T-helper 2 cell (primary cell): ENCODE measurements at places on chromosomes 11 and 22.

DNA sequence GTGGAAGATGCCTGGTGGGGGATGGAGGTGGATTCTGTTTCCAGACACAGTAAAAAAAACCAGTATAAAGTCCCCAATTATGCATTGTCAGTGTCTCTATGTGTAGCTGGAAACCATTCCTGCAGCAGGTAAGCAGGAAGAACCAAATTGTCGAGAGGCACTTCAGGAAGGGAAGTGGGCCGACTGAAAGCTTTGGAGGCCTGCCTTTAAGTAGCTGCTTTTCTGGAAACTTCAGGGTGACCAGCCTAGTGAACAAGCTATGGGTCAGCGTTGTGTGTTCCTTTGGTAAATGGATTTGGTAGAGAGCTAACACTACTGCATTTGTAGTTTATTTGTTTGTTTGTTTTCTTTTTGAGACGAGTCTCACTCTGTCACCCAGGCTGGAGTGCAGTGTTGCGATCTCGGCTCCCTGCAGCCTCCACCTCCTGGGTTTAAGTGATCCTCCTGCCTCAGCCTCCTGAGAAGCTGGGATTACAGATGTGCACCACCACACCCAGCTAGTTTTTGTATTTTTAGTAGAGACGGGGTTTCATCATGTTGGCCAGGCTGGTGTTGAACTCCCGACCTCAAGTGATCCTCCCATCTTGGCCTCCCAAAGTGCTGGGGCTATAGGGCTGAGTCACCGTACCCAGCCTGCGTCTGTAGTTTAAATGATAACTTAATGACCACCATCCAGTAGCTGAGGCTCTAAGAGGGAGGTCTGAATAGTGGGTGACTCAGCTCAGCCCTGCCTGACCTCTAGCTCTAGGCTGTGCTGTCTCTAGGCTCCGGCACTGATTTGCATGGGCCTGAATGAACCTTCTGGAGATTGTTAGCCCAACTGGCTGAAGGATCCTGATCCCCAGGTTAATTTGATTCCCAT is 12.8 kb downstream of the PTPRJ start:
- DNase-seq = no peak

DNA sequence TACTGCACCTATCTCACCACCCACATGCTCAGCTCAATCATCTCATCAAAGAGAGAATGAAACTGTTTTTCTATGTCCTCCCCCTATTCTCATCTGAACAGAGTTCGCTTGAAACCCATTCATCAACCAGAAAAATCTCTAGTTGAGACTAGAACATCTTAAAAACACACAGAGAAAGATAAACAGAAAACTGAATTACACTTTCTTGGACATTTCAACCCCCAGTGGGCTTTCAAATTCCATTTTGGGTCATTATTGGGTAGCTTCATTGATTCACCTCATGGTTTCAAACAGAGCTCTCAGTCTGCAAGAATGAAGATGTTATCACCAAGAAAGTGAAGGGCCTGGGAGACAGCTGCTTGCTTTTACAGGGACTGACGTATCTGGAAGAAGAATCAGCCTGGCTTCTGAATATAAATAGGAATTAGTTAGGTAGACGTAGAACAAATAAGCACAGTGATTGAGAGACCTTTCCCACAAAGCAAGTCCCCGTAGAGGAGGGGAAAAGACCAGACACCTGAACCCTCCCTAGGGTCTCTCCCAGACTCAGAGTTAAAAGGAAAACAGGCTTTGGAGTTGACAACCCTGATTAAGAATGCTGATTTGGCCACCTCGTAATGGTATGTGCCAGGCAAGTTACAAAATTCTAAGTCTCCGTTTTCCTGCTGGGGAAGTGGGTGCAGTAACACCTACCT is 155.7 kb downstream of the BBOX1 start:
- no peak for DNase-seq

GRCh38 chr11:77154381-77155081 is 26.5 kb downstream of the MYO7A start:
- no peak for DNase-seq

DNA sequence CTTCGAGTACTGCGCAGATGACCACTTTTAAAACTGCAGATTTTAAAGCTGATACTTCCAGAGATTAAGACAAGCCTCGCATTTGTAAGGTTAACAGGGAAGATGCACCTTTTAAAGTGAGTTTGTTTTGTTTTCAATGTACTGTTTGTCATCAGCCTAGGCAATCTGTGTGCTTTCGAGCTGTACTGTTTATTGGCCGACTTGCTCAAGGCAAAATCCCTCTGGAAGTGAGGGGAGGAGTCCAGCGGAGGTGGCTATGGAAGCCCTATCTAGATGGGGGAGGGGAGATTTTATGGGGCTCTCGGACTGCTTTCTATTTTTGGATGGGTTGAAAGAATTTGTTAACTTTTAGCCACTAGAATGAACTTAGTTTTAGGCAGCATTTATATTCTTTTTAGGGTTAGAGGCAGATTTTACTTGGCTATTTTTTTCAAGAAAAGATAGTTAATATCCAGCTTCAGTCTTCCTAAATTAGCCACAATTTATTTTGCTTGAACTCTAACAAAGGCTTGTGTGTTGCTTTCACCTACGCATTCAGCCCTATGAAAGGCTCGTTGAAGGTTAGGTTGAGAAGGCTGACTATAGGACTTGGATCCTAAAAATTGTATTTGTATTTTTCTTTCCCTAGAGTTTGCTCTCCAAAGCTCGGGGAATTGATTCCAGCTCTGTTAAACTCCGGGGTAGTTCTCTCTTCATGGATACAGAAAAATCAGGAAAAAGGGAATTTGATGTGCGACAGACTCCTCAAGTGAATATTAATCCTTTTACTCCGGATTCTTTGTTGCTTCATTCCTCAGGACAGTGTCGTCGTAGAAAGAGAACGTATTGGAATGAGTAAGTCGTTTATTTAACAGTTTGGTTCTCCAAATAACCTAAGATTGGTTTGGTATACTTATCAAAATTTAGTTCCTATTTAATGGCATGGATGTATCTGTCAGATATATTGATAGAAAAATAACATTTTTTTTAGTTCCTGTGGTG is 2.1 kb downstream of the WEE1 start:
- DNase-seq = no peak

DNA sequence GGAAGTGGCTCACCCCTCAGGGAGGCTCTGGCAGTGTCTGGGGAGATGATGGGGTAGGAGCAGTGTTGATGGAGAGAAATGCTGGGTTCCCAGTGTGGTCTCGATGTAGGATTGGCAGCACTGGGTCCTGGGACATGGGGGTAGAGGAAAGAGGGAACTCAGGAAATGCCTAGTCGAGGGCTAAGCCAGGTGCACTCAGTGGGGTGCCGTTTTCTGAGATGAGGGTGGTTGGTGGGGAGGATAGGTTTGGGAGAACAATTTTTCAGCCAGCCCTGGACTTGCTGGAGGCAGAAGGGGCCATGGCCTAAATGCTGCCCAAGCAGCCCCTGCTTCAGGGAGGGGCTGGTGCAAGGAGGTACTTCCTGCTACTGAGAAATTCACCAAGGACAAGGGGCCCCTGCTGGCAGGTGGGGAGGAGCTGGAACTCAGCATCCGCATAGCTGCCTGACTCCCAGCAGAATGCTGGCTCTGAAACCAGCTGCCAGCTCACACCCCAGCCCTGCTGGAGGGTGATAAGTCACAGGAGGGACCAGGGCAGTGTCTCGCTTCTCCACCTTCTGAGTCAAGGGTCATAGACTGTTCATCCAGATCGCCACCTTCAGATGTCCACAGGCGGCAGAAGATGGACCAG is 6.0 kb downstream of the CCDC157 start:
- DNase-seq = no peak
